ENCODE measurements at places on chromosomes 13 and 19.

GRCh38 chr13:109146912-109147647 is 517.7 kb downstream of the MYO16 start:
- DNase-seq = no peak

DNA sequence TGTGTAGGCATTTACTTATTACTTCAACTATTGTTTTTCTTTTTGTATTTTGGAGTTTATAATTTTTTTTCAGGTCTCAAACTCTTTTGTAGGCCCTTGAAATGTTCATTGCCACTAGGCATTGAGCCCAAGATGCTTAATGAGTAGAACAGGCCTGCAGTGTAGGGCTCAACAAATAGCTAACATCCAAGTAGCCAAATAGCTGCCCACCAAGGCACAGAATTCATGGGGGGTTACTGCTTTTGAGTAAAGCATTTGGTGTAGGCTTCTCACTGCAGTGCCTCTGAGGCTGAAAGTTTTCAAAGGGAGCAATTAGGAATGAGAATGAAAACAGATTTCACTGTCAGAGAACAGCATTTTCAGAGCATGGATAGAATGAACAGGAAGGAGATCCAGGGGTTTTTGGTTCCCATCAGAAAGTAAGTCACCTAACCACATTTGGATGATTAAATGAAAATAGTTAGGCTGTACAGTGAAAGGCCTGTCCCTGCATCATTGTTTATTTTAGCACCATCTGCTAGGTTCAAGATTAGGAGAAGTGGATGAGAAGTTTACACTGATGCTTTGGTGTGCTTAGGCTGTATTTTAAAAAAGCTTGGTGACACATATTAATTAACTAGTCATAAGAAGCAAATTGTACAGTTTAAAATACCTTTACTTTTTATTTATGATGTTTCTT is 61.0 kb downstream of the EDNRB start:
- DNase-seq = no peak

DNA sequence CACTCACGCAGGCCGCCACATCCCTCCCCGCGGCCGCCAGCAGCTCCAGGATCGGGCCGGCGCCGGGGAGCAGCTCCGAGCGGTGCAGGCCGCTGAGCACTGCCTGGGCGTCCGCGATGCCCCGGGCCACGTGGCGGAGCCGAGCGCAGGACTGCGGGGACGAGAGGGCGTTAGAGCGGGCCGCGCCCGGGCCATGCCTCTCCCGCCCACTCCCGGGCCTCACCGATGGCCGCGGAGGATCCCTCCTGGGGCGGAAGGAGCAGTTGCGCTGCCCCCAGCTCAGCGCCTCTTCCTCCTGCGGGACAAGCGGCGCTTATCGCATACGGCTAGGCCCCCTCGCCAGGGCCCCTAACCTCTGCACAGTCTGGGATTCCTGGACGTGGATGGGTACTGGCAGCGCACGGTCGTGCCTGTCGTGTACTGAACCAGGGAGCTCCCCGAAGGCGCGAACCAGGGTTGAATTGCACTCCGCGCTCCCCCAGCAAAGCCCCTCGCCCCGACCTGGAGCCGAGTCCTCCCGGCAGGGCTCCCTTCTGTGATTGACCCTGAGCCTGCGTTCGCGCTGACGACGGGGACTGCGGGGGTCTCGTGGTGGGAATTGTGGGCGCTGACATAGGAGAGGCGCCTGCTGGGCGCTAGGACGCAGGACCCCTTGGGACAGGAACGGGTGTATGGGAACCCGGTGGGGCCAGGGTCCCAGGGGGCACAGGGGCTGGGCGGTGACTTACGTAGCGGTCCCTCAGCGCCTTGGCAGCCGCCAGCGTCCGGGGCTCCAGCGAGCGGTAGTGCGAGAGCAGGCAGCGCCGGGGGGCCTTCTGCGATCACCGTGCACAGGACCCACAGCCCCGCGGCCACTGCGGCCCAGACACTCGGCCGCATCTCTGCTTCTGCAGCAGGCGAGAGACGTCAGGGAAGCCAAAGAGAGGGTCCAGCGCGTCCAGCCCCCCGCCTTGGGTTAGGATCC is 673 bp downstream of the IFNL4 start:
- DNase-seq = no peak

DNA sequence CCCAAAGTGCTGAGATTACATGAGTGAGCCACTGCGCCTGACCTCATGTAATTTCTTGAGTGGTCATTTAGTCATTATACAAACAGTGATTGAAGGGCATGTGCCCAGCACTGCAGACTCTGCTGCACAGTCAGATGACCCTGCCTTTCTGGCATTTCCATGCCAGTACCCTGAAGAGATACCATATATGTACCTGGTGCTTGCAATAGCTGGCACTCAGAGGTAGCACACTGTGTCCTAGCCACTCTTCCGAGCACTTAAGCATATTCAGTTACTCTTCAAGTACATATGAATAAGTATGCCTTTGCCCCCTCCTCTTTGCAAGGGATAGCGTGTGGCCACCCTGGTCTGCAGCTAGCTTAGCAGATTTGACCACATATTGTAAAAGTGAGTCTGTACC is 15.5 kb downstream of the STX10 start:
- DNase-seq = no peak

GRCh38 chr13:37632294-37632693 is 33.7 kb upstream of the POSTN start:
- DNase-seq = no peak

- DNase-seq = no peak
Observed at GRCh38 chr19:45140144-45140503, 20.7 kb downstream of the NKPD1 start.

DNA sequence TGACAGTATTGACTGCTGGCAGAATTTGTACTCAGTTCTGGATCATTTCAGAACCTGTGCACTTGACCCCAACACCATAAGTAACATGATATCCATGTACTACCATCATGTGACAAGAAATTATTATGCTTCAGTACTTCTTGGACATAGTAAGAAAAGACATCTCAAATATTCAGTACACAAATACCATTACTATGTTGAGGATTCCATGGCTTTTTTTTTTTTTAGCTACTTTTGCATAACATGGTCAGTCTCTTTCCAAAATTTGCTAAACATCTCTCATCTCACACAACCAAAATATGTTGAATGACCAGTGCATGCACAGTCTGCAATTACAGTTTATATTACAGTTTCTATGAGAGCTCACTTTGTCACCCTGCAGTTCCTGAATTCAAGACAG is 85.3 kb downstream of the FLT1 start:
- no peak for DNase-seq

- no peak for DNase-seq
Observed at GRCh38 chr19:44512326-44513298, 12.3 kb upstream of the ZNF180 start.

DNA sequence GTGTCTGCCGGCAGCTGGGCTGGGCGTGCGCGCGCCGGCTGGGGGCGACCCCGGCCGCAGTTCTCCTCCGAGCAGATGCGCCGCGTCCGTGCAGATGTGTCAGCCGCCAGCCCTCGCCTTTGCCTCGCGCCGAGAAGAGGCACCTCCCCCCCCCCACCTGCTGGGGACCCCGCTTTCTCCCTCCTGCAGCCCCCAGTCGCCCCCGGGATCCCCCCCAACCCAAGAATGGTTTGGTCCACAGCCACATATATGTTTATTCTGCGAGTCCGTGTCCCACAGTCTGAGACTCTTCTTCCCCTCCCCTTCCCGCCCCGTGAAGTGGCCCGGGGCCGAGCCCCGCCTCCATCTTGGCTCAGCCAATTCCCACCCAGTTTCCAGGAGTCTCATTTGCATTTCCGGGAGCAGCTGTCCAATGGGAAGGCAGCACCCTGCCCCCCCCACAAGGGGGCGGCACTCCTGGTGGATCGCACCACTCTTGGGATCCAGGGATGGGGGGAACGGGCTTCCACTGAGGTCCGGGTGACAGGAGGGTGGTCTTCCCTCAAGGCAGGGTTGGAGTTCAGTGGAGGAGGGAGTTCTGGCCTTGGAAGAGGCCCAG is 8.6 kb downstream of the ISOC2 start:
- no peak for DNase-seq

DNA sequence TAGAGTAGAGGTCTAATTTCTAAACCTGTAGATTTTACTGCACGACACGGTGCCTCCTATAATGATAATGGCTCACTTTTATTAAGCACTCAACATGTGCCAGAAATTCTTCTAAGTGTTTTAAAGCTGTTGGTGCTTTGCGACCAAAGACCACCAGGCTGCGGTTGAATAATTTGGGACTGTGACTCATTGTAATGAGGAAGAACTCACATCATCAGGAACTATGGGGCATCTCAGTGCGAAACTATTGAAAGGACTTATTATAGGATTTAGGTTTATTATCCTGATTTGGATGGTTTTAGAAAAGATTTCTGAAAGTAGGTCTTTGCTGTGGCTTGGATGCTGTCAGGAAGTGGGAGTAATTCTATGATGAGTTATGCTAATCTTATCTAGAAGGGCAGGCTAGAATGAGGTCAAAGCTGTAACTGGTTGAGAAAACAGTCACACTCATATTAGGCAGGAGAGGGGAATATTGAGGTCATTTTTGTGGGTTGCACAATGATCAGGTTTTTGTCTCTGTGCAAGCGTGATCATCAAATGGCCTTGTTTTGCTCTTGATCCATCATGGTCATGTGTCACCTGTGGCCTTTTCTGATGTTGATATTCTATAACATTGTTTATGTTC is 266.8 kb downstream of the PCDH20 start:
- no peak for DNase-seq

DNA sequence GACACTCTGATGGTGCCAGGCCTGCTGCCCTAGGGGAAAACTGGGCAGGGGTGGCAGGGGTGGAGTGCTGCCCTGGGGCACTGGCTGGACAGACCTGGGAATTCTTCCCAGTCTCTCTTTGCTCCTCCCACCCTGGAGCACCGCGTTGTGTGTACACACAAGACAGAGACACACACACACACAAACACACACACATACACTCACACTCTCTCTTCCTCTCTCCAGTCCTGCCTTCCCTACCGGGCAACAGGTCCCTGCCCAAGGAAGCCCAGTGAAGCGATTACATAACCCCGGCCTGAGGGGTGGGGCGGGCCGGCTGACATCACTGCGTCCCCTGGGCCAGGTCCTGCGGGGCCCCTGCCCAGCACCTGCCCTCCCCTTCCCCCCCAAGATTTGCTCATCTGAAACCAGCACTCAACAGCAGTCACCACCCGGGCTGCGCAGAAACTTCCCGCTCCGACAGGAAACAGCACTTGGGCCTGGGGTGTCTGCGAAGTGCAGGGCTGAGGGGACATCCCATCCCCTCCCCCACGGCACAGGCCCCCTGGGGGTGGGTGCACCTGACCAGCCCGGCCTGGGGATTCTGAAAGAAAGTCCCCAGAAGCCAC is 1.2 kb downstream of the MKNK2 start:
- DNase-seq = no peak

- no peak for DNase-seq
Observed at GRCh38 chr13:40549500-40550094, 116.8 kb downstream of the FOXO1 start.

DNA sequence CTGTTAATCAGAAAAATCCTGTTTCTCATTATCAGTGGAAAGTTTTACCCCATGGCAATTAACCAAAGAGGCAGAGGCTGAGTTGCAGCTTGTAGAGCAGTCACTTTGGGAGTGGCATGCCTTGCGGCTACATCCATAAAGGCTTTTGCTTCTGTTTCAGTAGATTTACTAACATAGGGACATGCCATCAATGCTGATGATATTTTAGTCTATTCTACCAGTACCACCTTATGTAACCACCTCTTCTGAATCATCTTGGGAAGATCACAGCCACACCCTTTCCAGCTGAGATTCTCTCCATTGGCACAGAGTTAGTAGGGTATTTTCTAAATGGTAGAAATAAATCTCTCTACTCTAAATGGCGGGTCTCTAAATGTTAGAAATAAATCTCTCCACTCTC is 37.5 kb downstream of the POSTN start:
- no peak for DNase-seq

- DNase-seq = no peak
Observed at GRCh38 chr19:16889883-16890460, 1.2 kb downstream of the F2RL3 start.

DNA sequence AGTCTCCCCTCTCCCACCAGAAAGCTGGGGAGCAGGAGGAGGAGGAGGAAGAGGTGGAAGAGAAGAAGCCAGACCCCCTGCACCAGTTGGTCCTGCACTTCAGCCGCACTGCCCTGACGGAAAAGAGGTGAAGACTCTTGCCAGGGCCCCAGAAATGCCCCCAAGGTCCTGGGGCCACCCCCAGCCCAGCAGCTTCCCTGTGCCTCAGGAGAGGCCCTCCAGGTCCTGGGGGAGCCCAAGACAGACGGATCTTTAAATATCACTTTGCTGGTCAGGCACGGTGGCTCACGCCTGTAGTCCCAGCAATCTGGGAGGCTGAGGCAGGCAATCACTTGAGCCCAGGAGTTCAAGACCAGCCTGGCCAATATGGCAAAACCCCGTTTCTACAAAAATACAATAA is 88.8 kb downstream of the MAP4K1 start:
- DNase-seq = no peak

DNA sequence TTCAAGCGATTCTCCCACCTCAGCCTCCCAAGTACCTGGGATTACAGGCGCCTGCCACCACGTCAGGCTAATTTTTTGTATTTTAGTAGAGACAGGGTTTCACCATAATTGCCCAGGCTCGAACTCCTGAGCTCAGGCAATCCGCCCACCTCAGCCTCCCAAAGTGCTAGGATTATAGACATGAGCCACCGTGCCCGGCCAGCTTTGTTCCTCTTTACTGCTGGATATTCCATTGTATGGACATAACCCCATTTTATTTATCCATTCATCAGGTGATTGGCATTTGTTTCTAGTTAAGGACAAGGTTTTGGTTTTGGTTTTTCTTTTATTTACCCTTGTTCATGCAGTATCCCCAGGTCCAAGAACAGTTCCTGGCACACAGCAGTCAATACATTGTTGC is 4.1 kb upstream of the RPS9 start:
- no peak for DNase-seq

GRCh38 chr19:46392837-46393236 is 20.5 kb downstream of the CCDC8 start:
- DNase-seq = no peak

DNA sequence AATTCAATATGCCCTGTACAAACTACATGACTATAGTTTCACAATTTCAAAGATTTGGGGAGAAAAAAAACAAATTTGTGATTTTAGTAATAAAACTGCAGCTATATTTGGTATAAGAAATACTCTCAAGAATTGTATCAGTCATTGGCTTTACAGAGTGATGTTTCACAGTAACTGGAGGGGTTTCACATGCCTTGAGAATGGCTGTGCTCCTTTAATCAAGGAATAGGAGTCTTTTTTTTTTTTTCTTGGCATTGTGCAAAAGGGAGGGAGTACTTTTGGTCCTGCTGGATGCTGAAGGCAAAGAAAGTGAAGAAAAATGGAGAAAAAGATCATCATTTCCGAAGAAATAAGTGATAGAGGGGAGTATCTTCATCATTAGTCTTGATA is 6.8 kb downstream of the ZNF507 start:
- DNase-seq = no peak

DNA sequence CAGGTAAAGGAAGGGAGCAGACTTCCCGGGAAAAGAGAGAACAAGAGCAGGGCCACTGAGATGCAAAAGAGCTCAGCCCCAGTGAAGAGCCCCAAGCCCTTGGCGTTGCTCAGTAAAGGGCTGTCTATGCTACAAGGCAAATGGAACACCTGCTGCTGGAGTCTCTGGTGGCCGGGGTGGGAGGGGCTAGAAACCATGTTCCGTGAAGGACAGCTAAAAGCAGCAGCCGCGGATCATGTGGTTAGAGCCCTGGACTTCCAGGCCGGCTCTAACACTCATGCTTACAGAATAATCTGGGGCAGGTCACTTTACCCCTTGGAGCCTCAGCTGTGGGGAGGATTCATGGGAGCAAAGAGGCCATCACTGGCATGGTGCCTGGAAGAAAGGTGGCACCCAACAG is 17.8 kb downstream of the POU2F2 start:
- DNase-seq = no peak

GRCh38 chr19:19033426-19034203 is at the start of the genes ARMC6 and SUGP2:
ARMC6 (plus strand) TSS chr19:19033603; CDS start chr19:19034210, 607 bp downstream.
SUGP2 (minus strand) TSS chr19:19033517; CDS start chr19:19031071, 2,446 bp downstream.
- DNase-seq = peak; percentile 67

Measured in stimulated activated CD8-positive, alpha-beta memory T cell treated with anti-CD3 and anti-CD28 coated beads, Interleukin-4, amount 100 ng/mL, for 1 hour (primary cell).